ENCODE measurements at places on chromosomes 5 and 9.
A peak's percentile ranks its signal among the peaks of the same experiment; 100 is the strongest.

DNA sequence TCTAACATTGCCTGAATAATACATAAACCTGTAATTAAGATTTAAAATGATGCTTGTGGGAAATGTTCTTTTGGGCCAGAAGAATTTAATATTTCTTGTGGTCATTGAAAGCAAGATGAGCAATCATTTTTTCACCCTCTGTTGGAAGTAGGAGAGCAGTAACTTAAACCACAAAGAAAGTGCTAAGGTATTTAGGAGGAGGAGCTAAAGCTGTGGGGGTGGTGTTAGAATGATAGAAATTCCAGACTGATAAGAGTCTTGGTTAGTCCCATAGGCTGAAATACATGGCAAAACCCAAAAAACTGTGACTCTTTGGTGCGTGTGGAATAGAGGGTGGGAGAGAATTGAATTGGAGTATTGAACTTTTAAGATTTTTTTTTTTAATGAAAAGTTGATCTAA is 247.0 kb downstream of the YTHDC2 start:
- no peak for DNase-seq

GRCh38 chr5:3139499-3139931 is 388.0 kb upstream of the IRX2 start:
- no peak for DNase-seq

GRCh38 chr5:57413145-57413544 is 69.5 kb downstream of the ACTBL2 start:
- no peak for DNase-seq

DNA sequence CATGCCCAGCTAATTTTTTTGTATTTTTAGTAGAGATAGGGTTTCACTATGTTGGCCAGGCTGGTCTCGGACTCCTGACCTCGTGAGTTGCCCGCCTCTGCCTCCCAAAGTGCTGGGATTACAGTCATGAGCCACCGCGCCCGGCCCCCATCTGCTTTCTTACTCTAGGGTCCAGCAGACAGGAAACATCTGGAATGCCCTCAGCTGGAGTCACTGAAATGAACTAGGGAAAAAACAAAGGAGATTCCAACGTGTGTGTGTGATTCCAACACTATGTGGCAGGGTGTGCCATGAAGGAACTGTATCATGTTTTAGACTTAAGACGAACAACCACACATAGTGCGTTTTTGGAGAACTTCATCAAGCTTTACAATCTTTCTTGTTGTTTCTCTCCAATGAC is 540.1 kb upstream of the DAP start:
- DNase-seq = no peak

- no peak for DNase-seq
Observed at GRCh38 chr5:138651058-138651766, 76.0 kb upstream of the HSPA9 start.

- DNase-seq = no peak
Observed at GRCh38 chr9:132040808-132041207, 38.9 kb downstream of the MED27 start.

DNA sequence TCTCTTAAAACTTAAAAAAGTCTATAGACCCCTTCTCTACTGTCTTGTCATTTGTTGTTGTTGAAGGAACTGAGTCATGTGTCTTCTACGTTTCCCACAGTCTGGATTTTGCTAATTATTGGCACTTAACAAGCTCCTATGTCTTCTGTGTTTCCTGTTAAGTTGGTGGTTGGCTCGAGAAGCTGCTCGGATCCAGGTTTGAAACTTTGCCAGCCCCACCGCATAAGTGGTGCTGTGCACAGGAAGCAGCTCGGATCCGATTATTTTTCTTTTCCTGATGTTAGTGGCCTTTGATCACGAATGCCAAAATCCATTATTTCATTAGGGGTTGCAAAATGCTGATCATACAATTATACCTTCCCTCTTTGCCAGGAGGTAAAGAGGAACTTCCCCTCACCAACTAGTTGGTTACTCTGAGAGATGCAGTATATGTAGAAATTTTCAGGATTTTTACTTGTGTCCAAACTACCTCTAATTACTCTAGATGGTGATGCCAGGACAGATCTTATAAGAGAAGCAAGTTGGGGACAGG is 186.5 kb downstream of the NSG2 start:
- DNase-seq = no peak

DNA sequence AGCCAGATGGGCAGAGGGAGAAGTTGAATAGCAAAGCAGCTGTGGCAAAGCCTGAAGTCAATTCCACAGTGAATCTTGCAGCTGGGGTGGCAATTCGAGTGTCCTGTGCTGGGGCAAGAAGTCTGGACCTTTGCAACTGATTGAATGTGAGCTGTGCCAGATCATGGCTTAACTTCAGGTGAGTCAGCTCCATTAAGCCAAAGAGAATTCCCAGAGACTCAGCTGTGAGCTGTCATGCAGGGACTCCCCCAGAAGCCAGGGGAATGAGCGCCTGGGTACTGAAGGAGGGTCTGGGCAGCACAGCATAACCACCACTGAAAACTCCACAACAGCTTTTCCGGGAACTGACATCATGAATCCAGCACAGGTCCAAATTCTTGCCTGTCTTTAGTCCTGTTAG is 153.5 kb upstream of the TRPC7 start:
- no peak for DNase-seq

DNA sequence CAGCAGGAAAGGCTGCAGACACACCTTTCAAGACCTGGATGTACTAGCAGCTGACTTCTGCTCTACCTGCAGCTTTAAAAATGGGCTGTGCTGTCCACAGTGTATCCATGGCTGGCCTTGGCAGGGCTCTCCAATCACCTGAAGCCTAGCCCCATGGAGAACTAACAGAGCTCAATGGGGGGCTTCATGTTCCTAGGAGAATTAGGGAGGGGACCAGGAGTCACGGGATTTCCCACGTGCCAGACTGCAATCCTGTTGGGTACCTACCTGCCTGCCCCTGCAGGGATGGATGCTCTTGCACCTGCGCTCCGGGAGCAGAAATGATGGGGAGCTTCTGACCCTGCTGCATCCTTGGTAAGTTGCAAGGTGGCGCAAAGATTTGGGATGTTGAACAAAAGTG is 462.1 kb downstream of the ICE1 start:
- DNase-seq = no peak

- peak; percentile 66 for DNase-seq
Observed at GRCh38 chr9:101485924-101486692, 47.5 kb upstream of the RNF20 start.

GRCh38 chr5:134813407-134813806 is 32.4 kb upstream of the C5orf24 start:
- no peak for DNase-seq

GRCh38 chr5:65127161-65127901 is 354.4 kb downstream of the ADAMTS6 start:
- no peak for DNase-seq
